ENCODE measurements at places on chromosomes 2 and 18. TPM values are rescaled to one million over a fixed set of nuclear protein-coding genes. Genes with fewer than 3 reads are reported as not detected.
A peak's percentile ranks its signal among the peaks of the same experiment; 100 is the strongest.

CKAP2L gene
- 25.6 TPM for total RNA-seq

GRCh38 chr2:84970868-84971509 is at the start of gene KCMF1:
Gene KCMF1, plus strand, starts transcription at chr2:84971161. Its CDS starts 291 bp downstream, at chr2:84971452.
- H3K27me3 ChIP-seq, result no peaks in the 10 kb centered on the region
- H3K27ac ChIP-seq, result peak within 1 kb of the TSS; percentile 100
- peaks cover 23% of the 10 kb centered on the region for H3K36me3 ChIP-seq

CPO gene
- 0.46 TPM for total RNA-seq

DNA sequence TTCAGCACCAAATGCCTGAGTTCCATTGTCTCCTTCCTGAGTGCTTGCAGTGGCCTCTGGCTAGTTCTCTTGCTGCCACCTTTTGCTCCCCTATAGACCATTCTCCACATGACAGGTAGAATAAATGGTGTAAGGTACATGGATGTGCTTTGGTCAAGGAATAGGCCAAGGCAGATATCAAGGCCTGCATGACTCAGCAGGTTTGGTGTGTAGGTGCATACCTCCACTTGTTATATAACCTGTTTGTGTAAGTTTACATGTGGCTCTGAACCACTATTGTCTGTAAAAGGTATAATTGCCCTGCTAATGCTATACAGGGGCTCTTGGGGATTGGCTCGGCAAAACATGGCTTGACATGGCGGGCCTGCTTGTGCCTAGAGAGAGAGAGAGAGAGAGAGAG is 143.5 kb downstream of the KLHL14 start:
- no peak overlapping the region for H3K27ac ChIP-seq

GNLY gene
- not detected for total RNA-seq

SERPINB7 gene
- total RNA-seq, result not detected

GRCh38 chr2:133458280-133458679 is 110.0 kb downstream of the NCKAP5 start:
- no peaks in the 10 kb centered on the region for H3K4me1 ChIP-seq
- no peak overlapping the region for H3K4me3 ChIP-seq
- H3K27me3 ChIP-seq, result no peaks in the 10 kb centered on the region
- no peaks in the 10 kb centered on the region for H3K36me3 ChIP-seq

- H3K4me1 ChIP-seq, result no peaks in the 10 kb centered on the region
- no peak overlapping the region for H3K4me3 ChIP-seq
- no peaks in the 10 kb centered on the region for H3K27me3 ChIP-seq
- DNase-seq, result no peak
- no peaks in the 10 kb centered on the region for H3K36me3 ChIP-seq
Measured at GRCh38 chr2:214465363-214466146, 54.7 kb downstream of the VWC2L start.

SPATA3 gene
- not detected for total RNA-seq

DNA sequence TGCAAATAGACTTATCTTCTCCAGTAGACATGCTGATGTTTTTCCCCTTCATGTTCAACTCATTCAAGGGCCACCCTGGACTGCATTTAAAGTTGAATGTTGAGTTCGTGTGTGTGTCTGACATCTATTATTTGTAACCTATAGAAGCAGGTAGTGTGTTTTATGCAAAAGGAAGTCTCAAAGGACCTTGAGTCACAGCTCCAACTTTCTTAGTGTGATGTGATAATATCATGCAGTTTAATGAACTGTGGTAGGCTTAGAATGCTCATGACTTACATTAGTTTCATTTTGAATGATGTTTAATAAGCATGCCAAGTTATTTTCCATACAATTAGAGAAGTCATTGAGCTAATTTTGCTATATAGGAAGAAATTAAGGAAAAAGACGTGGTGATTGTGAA is 67.9 kb downstream of the CERS6 start:
- no peak for DNase-seq
- no peak overlapping the region for H3K4me3 ChIP-seq
- no peak overlapping the region for H3K27ac ChIP-seq
- H3K36me3 ChIP-seq, result no peaks in the 10 kb centered on the region
- H3K4me1 ChIP-seq, result peaks cover 52% of the 10 kb centered on the region

IL1RN gene
- not detected for total RNA-seq

NPHP1 gene
- 2.5 TPM for total RNA-seq

DNA sequence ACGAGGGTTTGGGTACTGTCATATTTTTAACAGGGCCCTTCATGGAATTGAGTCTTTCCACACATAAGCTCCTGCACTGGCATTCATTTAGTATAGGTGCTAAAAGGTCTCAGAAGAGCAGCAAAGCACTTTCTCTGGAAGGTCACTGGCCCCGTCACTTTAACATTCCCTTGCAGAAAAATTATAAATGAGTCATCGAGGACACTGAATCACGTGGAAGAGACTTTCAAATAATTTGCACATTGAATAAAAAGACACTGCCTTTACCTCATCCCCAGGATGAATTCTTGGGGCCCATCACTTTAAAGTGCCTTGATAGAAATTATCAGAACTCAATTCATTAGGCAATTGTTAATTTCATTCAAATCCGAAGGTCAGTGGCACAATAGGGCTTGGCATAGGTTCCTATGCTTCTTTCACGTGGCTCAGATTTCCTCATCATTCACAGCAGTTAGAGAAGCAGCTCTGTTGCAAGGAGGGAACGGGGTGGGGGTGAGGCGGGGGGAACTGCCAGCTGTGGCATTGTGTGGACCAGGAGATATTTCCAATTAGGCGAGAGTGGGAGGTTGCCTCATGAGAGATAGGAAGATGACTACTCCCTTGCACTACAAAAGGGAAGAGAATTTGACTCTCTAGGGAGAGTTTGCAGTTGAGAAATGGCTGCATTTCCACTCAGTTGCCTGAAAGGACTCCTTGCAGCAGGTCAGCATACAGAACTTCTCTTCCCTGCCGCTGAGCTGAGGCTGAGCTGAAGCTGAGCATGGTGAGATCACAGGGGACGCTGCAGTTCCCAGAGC is 86.3 kb upstream of the NPAS2 start:
- peak; percentile 16 for DNase-seq
- H3K27me3 ChIP-seq, result peaks cover 3% of the 10 kb centered on the region
- H3K27ac ChIP-seq, result no peak overlapping the region
- H3K36me3 ChIP-seq, result peaks cover 6% of the 10 kb centered on the region
- peaks cover 13% of the 10 kb centered on the region for H3K4me1 ChIP-seq

DNA sequence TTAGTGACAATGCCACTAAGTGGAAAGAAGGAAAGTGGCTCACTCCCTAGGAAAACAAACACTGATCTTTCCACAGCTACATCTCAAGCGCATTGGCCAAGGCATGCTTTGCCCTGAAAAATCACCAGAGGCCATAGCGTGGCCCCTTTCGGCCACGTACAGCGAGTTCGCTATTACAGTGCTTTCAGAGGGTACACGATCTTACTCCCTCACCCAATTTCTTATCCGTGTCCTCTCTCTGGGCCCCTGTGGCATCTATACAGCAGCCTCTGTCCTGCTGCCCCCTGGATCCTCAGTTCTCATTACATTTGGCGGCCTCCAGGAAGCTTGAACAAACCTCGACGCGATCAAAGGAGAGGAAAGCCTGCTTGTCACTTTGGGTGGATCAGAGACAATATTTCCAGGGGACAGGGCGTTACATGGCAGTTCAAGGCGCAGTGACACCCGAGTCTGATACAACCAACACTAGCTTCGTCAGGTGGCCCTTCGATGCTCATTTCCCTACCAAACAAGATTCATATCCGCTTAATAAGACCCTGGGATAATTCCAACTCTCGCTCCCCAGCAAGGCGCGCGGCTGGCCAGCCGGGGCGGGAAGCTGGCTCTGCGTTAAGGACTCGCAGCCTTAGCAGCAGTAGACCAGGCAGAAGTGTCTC is 941 bp downstream of the SKOR2 start:
- DNase-seq, result no peak
- H3K27ac ChIP-seq, result no peak overlapping the region
- peaks cover 61% of the 10 kb centered on the region for H3K4me1 ChIP-seq
- peaks cover 87% of the 10 kb centered on the region for H3K27me3 ChIP-seq

GRCh38 chr2:215981115-215981514 is 32.2 kb downstream of the MREG start:
- no peak for DNase-seq
- H3K27ac ChIP-seq, result no peak overlapping the region
- H3K4me3 ChIP-seq, result no peak overlapping the region
- peaks cover 3% of the 10 kb centered on the region for H3K27me3 ChIP-seq
- no peaks in the 10 kb centered on the region for H3K4me1 ChIP-seq
- peaks cover 29% of the 10 kb centered on the region for H3K36me3 ChIP-seq

GAD1 gene
- total RNA-seq, result 2.5 TPM

IL36RN gene
- total RNA-seq, result not detected

- no peak overlapping the region for H3K27ac ChIP-seq
- H3K4me3 ChIP-seq, result no peak overlapping the region
- peaks cover 8% of the 10 kb centered on the region for H3K4me1 ChIP-seq
- 0 out of 2 replicates have a peak, but pooled peaks cover 3% of the 10 kb centered on the region for H3K27me3 ChIP-seq
- H3K36me3 ChIP-seq, result peaks cover 4% of the 10 kb centered on the region
Measured at GRCh38 chr2:124065636-124066035, 40.5 kb downstream of the CNTNAP5 start.

DNA sequence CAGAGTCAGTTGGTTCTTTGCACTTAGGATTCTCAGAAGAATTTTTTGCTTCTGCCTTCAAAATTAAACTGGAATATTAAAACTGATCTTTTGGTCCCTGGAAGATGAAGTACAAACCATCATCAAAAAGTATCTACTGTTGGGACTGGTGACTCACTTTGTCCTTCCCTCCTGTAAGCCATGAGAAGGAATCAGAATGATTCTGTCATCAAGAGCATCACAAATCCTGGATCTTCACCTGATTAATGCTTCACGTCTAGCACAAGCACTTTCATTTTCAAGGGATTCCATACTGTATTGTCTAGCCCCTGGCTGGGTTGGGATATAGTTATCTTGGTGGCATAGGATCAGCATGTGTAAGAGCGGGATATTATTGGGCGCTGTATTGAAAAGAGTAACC is 69.3 kb upstream of the CYP1B1 start:
- H3K36me3 ChIP-seq, result no peaks in the 10 kb centered on the region
- H3K27ac ChIP-seq, result no peak overlapping the region
- peaks cover 12% of the 10 kb centered on the region for H3K4me1 ChIP-seq
- no peak for DNase-seq
- H3K4me3 ChIP-seq, result no peak overlapping the region

- H3K27ac ChIP-seq, result 0 out of 2 replicates have a peak overlapping the region, but pooled peaks have one; percentile 63
- H3K27me3 ChIP-seq, result no peaks in the 10 kb centered on the region
- peaks cover 42% of the 10 kb centered on the region for H3K4me1 ChIP-seq
- no peak overlapping the region for H3K4me3 ChIP-seq
- no peak for DNase-seq
Measured at GRCh38 chr2:235598532-235599531, 105.0 kb downstream of the AGAP1 start.

TTR gene
- total RNA-seq, result 1.0 TPM

GRCh38 chr18:49025767-49026500 is 75.2 kb upstream of the SMAD7 start:
- H3K4me1 ChIP-seq, result peaks cover 7% of the 10 kb centered on the region
- H3K4me3 ChIP-seq, result no peak overlapping the region
- H3K36me3 ChIP-seq, result no peaks in the 10 kb centered on the region
- H3K27me3 ChIP-seq, result peaks cover 3% of the 10 kb centered on the region
- no peak for DNase-seq
- no peak overlapping the region for H3K27ac ChIP-seq

Data from WTC11 (cell line).